Activated T-helper 17 cell treated with anti-CD3 and anti-CD28 coated beads, Interleukin-2, amount 50 U/mL, for 72 hours (primary cell): ENCODE measurements at places on chromosomes 2 and 18.

DNA sequence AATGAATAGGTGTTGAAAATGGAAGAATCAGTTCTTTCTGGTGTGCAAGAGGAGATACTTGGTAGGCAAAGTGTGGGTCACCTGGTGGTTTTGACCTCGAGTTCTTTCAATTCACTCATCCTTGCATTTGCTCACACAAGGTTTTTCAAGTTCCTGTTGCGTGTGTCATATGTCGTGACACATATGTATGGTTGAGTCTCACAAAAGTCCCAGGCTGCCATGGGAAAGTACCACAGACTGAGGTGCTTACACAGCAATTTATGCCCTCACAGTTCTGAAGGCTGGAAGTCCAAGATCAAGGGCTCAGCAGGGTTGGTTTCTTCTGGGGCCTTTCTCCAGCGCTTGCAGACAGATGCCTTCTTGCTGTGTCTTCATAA is 64.4 kb downstream of the NCK2 start:
- H3K36me3 ChIP-seq = peaks cover 86% of the 10 kb centered on the region
- peak; percentile 88 for ATAC-seq
- H3K27ac ChIP-seq = peak overlapping the region; percentile 93
- H3K27me3 ChIP-seq = no peaks in the 10 kb centered on the region
- peak overlapping the region; percentile 62 for H3K4me3 ChIP-seq

DNA sequence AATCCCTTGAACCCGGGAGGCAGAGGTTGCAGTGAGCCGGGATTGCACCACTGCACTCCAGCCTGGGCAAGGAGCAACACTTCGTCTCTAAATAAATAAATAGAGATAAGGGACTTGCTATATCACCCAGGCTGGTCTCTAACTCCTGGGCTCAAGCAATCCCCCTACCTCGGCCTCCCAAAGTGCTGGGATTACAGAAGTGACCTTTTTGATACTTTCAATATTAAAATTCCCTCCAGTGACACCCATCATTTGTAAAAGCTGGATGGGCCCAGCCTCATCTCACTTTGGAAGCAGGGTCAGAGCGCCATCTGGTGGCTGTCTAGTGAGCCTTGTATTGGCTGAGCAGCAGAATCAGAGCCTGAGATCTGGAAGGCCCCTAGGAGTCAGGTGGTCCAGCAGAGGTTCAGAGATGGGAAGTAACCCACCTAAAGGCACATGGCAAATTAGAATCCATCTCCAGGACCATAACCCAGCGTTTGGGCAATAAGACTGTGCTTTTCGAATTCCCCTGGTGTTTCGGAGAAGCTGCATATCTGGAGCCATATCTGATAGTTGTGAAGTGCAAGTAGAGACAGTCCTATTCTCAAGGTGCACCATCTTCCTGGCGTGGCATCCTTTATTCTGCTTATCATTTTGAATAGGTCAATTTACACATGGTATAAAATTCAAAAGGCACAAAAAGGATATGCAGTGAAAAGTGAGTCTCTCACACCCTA is 18.3 kb upstream of the SLC35F6 start:
- H3K4me1 ChIP-seq = no peaks in the 10 kb centered on the region
- no peak overlapping the region for H3K27ac ChIP-seq
- peak; percentile 82 for ATAC-seq
- no peaks in the 10 kb centered on the region for H3K27me3 ChIP-seq
- no peaks in the 10 kb centered on the region for H3K36me3 ChIP-seq
- no peak overlapping the region for H3K4me3 ChIP-seq

- ATAC-seq = no peak
- peaks cover 11% of the 10 kb centered on the region for H3K4me1 ChIP-seq
- no peak overlapping the region for H3K4me3 ChIP-seq
These were observed 51.8 kb downstream of the PSD4 start for GRCh38 chr2:113225263-113226259.

- no peak for ATAC-seq
- H3K4me1 ChIP-seq = no peaks in the 10 kb centered on the region
- H3K36me3 ChIP-seq = no peaks in the 10 kb centered on the region
These were observed 858.5 kb upstream of the PIK3C3 start for GRCh38 chr18:41096504-41096903.

GRCh38 chr2:229492034-229492433 is 220.9 kb upstream of the PID1 start:
- no peaks in the 10 kb centered on the region for H3K4me1 ChIP-seq
- H3K27me3 ChIP-seq = peaks cover 21% of the 10 kb centered on the region
- H3K4me3 ChIP-seq = no peak overlapping the region

GRCh38 chr2:172377408-172377807 is 50.0 kb upstream of the ITGA6 start:
- no peaks in the 10 kb centered on the region for H3K36me3 ChIP-seq
- H3K27ac ChIP-seq = no peak overlapping the region
- ATAC-seq = no peak
- no peaks in the 10 kb centered on the region for H3K4me1 ChIP-seq
- H3K27me3 ChIP-seq = peaks cover 3% of the 10 kb centered on the region
- no peak overlapping the region for H3K4me3 ChIP-seq

GRCh38 chr2:80591233-80591632 is 286.7 kb upstream of the LRRTM1 start:
- H3K27me3 ChIP-seq = no peaks in the 10 kb centered on the region
- H3K27ac ChIP-seq = no peak overlapping the region
- H3K4me3 ChIP-seq = no peak overlapping the region

GRCh38 chr2:42450136-42450535 is 43.6 kb downstream of the KCNG3 start:
- no peaks in the 10 kb centered on the region for H3K4me1 ChIP-seq
- no peak for ATAC-seq
- H3K36me3 ChIP-seq = no peaks in the 10 kb centered on the region
- peaks cover 7% of the 10 kb centered on the region for H3K27me3 ChIP-seq

DNA sequence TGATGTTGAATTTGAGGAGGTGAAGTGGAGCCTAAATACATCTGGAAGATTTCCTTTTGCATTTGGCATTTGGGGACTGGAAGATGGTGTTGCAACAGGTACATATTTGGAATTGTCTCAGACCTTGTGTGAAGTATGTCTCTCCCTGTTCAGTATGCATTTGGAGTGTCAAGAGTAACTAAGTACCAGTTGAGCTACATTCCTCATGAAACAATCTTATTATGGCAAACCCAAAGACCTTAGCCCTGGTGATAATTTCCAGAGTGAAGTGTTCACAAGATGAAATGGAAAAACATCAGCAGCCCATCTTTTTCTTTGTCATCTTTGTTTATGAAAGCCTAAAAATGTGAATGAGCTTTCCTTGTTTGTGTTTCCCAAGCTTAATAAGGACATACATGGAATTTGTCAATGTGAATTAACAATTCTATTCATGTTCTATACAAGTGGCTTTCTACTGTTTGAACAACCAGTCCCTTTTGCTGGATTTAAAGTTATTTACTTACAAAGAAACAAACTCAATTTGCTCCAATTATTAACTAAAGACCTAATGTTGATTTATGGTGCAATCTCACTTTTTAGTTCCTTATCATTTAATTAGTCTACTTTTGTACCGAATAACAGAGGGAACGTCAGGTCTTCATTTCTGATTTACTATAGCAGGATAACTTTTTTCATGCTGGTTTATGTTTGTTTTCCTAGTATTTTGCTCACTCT is 42.1 kb upstream of the PPP1R1C start:
- H3K4me1 ChIP-seq = no peaks in the 10 kb centered on the region
- no peak for ATAC-seq
- H3K4me3 ChIP-seq = no peak overlapping the region
- H3K27ac ChIP-seq = no peak overlapping the region

DNA sequence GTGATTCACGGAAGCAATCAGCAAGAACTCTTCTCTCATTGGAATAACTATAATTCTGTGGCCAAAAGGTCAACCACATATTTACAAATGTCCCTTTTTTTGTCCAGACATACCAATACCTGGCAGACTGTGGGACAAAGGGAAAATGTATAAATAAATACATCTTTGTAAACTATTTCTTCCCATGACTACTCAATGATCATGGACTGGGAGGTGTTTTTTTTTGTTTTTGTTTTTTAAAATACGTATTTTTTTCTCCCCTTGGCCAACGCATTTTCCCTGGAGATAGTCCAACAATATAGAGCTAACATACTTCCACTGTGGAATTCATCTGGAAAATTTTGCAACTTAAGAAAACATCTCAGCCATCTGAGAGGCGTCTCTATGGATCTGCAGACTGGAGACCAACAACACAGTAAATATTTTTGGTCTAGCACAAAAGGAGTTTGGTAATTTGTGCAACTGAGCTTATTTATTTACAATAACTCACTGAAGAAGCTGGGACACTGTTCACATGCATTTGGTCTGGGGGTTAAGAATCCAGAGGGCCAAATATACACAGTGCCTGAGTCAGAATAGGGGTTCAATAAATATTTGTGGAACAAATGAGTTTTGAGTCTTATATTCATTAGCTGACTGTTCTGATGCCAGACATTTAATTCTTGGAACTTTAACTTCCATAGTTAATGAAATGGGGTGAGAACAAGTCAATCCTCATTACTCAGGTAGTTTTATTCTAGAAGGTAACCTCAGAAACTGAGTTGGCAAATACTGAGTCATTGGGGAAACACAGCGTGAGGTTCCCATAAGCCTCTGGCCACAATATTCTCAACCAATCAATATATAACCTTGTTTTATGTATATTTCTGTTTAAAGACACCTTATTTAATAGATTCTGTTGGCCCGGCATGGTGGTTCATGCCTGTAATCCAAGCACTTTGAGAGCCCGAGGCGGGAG is 36.2 kb downstream of the CCBE1 start:
- peaks cover 10% of the 10 kb centered on the region for H3K27me3 ChIP-seq
- H3K36me3 ChIP-seq = no peaks in the 10 kb centered on the region
- no peak for ATAC-seq
- H3K4me1 ChIP-seq = no peaks in the 10 kb centered on the region

GRCh38 chr2:207394812-207395534 is 134.8 kb upstream of the CREB1 start:
- H3K4me3 ChIP-seq = peak overlapping the region; percentile 65
- H3K4me1 ChIP-seq = peaks cover 19% of the 10 kb centered on the region
- H3K27ac ChIP-seq = peak overlapping the region; percentile 74

DNA sequence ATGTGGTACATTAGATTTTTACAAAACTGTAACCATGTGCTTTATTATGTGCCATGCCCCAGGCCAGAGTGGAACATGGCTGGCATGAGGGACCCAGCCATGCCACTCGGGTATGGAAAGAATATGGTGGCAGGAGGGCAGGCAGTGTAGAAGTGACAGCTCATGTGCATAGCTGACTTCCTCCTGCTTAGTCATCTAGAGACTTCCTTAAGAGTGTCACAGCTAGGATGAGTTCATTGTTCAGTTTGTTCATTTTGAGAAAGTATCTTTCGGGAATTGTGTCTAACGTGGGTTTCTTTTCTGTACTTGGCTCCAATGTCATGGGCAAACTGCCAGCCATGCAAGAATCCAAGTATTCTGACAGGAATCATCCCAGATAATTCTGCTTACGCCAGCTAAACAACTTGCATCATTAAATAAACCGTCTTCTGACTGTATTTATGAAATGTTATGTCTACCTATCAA is 94.3 kb upstream of the ITGB6 start:
- peaks cover 60% of the 10 kb centered on the region for H3K4me1 ChIP-seq
- H3K27me3 ChIP-seq = no peaks in the 10 kb centered on the region
- H3K4me3 ChIP-seq = peak overlapping the region; percentile 62
- peak; percentile 97 for ATAC-seq
- peak overlapping the region; percentile 51 for H3K27ac ChIP-seq
- H3K36me3 ChIP-seq = peaks cover 76% of the 10 kb centered on the region

- H3K27ac ChIP-seq = no peak overlapping the region
- peaks cover 12% of the 10 kb centered on the region for H3K4me1 ChIP-seq
- no peak overlapping the region for H3K4me3 ChIP-seq
- peaks cover 58% of the 10 kb centered on the region for H3K27me3 ChIP-seq
- no peaks in the 10 kb centered on the region for H3K36me3 ChIP-seq
These were observed 4.1 kb upstream of the CD8A start for GRCh38 chr2:86794861-86795260.

GRCh38 chr2:30527411-30527810 is 80.4 kb downstream of the LCLAT1 start:
- H3K27ac ChIP-seq = no peak overlapping the region
- H3K36me3 ChIP-seq = peaks cover 26% of the 10 kb centered on the region
- ATAC-seq = no peak
- no peak overlapping the region for H3K4me3 ChIP-seq
- peaks cover 6% of the 10 kb centered on the region for H3K4me1 ChIP-seq

DNA sequence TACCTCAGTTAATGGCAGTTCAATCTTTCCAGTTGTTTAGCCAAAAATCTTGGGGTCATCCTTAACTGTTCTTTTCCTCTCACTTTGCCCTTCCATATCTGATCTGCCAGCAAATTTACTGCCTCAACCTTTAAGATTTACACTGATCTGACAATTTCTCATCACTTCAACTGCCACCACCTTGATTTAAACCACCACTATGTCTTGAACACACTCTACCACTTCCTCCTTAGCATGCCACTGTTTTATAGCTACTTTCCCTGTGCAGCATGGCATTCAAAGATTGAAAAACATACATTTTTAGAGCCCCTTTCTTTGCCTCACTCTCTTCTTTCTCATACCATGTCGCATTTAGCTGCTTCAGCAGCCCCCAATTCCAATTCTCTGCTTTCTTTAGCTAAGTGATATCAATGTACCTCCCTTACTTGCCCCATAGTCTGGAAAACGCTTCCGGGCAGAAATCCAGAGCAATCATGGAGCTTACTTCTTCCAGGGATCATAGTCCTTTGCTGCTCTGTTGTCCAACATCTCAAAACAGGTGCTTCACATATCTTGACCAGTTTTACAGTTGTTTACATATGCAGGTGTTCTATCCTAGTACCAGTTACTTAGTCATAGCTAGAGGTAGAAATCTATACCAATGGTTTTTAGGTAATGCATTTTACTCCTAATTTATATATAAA is 10.9 kb downstream of the PGAP1 start:
- peaks cover 86% of the 10 kb centered on the region for H3K36me3 ChIP-seq
- no peaks in the 10 kb centered on the region for H3K27me3 ChIP-seq
- peak overlapping the region; percentile 75 for H3K4me3 ChIP-seq
- peak; percentile 58 for ATAC-seq

DNA sequence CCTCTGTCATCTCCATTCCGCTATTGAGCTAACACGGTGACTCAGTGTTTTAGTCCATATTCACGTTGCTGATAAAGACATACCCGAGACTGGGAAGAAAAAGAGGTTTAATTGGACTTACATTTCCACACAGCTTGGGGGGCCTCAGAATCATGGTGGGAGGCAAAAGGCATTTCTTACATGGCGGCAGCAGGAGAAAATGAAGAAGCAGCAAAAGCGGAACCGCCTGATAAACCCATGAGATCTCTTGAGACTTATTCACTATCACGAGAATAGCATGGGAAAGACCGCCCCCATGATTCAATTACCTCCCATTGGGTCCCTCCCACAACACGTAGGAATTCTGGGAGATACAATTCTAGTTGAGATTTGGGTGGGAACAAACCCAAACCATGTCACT is 22.6 kb upstream of the CXXC1 start:
- no peak overlapping the region for H3K4me3 ChIP-seq
- no peak overlapping the region for H3K27ac ChIP-seq
- ATAC-seq = no peak
- H3K4me1 ChIP-seq = no peaks in the 10 kb centered on the region
- H3K27me3 ChIP-seq = peaks cover 24% of the 10 kb centered on the region

DNA sequence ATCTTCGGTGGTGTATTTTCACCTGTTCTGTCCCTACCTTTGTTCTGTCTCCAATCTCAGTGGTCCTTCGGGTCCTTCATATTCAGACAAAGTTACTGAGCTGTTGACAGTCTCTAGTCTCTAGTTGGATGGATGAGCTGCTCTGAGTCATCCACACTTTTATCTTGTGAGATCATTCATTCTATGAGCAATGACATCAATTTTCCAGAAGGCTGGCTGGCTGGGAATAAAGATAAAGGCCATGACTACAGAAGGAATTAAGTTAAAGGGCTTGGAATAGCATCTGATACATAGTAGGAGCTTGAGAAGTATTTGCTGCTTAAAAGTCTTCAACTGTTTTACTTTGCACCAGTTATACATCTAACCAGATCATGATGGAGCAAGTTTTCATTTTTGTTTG is 43.1 kb upstream of the SLC39A10 start:
- H3K27ac ChIP-seq = no peak overlapping the region
- ATAC-seq = peak; percentile 32
- H3K4me3 ChIP-seq = no peak overlapping the region
- no peaks in the 10 kb centered on the region for H3K36me3 ChIP-seq
- H3K4me1 ChIP-seq = peaks cover 5% of the 10 kb centered on the region
- no peaks in the 10 kb centered on the region for H3K27me3 ChIP-seq
